SK-N-SH (cell line): ENCODE measurements at places on chromosomes 16 and 17.

- peak; percentile 50 for DNase-seq
Observed at GRCh38 chr17:49224198-49224996, 6.2 kb downstream of the PHOSPHO1 start.

DNA sequence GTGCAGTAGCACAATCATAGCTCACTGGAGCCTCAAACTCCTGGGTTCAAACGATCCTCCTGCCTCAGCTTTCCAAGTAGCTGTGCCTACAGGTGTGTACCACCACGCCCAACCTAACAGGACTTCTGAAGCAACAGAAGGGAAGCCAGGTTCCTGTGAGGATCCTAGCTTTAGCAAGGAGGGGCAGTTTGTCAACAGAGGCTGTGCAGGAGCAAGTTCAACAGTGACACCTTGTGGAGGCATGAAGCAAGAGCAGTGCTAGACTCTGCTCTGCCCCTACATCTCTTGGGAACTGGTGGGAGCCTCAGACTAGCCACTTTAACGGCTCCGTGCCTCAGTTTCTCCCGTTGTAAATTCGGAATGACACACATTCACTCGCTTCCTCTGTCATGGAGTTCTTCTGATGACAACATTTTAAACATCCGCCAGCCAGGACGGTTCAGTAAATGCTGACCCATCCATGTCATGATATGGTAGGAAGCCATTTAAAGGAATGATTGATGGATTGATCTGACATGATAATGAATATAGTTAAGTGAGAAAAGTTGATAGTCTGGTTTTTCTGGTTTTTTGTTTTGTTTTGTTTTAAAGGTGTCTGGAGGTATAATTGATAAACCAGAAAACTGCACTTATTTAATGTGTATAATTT, 218.7 kb downstream of the MRTFB start:
- DNase-seq, result peak; percentile 54

DNA sequence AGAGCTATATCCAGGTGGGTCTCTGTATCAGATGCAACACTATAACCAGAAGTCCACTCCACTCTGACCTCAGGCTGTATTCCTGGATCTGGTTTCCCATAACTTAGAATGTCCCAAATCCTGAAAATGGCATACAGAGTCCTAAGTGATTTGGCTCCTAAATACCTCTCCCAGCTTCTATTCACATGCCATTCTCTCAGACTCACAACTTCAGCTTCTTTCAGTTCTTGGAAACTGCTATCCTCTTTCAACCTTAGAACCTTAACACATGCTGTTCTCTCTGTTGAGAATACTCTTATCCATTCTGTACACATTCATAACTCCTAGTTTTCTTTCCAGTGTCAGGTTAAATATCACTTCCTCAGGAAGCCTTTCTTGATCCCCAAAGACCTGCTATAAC, 132.0 kb downstream of the BRIP1 start:
- peak; percentile 10 for DNase-seq

DNA sequence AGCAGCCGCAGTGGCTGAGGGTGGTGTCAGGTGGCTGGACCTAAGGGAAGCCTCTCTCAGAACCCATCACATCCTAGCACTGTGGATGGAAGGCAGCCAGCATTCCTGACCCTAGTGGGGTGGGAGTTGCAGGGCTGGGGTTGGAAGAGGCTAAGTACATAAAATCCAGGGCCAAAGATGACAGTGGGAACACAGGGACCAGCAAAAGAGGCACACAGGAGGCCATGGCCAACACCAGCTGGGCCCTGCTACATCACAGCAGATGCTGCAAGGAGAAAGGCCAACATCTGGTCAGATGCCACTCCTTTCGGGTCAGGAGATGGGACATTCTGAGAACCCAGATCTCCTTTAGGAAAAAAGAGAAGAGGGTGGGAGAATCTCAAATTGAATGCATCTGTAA, 415.4 kb downstream of the SLC39A11 start:
- no peak for DNase-seq

DNA sequence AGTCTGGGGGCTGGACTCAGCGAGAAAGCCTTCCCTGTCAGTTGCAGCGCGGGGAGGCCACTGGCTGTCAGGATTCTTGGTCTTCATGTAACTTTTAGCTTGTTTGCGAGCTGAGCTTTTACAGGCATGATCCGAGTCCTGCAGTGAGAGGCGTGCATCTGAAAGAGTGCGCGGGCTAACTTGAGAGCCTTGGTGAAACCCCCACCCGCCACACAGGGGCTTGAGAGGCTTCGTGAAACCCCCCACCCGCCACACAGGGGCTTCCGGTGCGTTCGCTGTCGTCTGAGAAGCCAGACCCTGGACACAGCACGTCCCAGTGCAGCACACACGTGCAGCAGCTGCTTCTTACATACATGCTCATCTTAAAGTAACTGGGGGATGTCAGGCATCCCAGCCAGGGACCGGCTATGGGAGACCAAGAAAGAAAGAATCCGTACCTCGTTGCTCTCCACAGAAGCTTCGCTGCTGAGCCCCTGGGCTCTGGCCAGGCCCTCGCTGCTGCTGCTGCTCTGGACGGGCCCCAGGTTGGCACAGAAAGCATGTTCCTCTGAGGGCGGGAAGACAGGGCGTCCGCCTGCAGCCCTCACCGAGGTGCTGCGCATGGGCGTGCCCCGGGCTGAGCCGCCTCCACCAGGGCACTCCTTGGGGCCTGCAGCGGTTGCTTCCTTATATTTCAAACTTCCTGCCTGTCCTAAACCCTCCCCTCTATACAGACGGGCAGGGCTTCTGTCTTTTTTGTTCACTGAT, 7.8 kb downstream of the NUDT16L1 start:
- DNase-seq, result no peak

GRCh38 chr17:74525781-74526288, 5.4 kb downstream of the CD300LB start:
- DNase-seq, result no peak

GRCh38 chr17:75034236-75034908, 12.4 kb downstream of the ATP5PD start:
- peak; percentile 81 for DNase-seq

- peak; percentile 36 for DNase-seq
Observed at GRCh38 chr17:76277300-76278267, 12.4 kb downstream of the UBALD2 start.

- DNase-seq, result no peak
Observed at GRCh38 chr16:73871088-73871733, 425.4 kb upstream of the PSMD7 start.

- peak; percentile 99 for DNase-seq
Observed at GRCh38 chr17:50604513-50604912, 30.2 kb upstream of the ABCC3 start.

DNA sequence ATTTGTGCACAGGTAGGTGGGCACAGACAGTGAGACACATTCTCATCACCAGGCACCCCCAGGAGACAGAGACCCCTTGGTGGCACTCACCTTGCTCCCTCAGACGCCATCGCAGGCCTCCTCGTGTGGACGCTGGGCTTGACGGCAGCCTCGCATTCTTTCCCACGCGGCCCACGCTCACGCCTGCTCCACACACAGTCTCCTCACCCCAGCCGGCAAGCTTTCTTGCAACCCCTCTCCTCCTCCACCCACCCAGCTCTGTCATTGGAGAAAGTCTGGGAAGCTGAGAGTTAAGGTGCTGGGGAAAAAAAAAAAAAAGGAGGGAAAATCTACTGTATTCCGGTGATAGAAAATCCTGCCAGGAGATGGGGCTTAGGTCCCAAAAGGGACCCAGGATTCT, 14.8 kb downstream of the SGCA start:
- no peak for DNase-seq

GRCh38 chr16:12868169-12868568, 33.2 kb upstream of the SHISA9 start:
- no peak for DNase-seq

DNA sequence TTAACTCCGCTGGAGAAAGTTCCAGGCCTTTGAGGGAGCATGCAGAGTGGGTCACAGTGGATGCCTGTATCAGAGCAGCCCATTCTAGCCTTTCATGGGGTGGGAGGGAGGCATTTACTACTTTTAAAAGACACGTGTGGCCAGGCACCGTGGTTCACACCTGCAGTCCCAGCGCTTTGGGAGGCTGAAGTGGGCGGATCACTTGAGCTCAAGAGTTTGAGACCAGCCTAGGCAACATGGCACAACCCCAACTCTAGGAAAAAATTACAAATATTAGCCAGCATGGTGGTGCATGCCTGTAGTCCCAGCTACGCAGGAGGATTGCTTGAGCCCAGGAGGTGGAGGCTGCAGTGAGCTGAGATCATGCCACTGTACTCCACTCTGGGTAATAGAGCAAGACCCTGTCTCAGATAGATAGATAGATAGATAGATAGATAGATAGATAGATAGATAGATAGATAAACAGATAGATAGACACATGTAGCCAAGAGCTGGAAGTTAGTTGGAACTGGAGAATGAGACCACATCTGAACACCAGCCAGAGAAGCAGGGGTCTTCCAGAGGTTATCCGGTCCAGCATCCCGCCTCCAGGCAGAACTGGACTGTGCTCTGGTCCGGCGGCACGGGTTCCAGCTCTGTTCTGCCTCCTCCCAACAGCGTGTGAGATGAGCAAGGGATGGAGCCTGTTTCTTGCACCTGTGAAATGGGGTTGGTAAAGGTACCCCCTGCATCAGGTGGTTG, 3.6 kb downstream of the ADCY7 start:
- peak; percentile 39 for DNase-seq

GRCh38 chr17:68606451-68607307, 5.5 kb upstream of the FAM20A start:
- DNase-seq, result no peak

- peak; percentile 49 for DNase-seq
Observed at GRCh38 chr17:72123530-72124437, 3.0 kb downstream of the SOX9 start.

GRCh38 chr17:18176176-18176575, 7.5 kb upstream of the ALKBH5 start:
- no peak for DNase-seq

GRCh38 chr17:38439436-38439835, 11.2 kb downstream of the ARHGAP23 start:
- DNase-seq, result no peak

DNA sequence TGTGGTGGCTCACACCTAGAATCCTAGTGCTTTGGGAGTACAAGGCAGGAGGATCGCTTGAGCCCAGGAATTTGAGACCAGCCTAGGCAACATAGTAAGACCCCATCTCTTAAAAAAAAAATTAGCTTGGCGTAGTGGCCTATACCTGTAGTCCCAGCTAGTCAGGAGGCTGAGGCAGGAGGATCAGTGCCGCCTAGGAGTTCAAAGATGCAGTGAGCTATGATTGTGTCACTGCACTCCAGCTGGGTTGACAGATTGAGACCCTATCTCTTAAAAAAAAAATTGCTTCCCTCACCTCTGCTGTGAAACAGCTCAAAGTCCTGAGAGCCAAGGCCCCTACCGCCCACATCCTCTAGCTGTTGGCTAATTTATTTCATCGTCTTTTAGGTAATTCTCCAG, 10.2 kb downstream of the NDE1 start:
- no peak for DNase-seq

DNA sequence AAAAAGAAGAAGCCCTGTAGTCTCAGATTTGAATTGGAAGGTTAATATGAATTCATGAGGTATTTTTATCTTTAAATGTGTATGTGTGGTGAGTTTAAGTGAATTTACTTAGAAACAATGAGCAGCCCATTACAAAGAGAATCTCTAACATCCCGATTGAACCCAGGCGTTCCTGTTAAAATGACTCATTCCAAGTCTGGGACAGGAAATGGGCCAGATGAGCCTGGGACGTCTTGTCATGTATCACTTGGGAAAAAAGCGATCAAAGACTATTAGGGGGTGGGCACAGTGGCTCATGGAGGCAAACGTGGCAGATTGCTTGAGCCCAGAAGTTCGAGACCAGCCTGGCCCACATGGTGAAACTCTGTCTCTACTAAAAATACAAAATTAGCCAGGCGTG, 81.6 kb downstream of the SEC14L1 start:
- DNase-seq, result no peak

DNA sequence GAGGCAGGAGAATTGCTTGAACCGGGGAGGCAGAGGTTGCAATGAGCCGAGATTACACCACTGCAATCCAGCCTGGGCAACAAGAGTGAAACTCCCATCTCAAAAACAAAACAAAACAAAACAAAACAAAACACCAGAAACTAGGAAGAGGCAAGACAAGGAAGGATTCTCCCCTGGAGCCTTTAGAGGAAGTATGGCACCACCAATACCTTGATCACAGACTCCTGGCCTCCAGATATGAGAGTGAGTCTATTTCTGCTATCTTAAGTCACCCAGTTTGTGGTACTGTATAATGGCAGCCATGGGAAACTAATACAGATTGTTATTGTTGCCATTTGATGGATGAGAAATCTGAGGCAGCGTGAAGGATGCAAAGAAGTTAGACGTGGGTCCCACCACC, 14.6 kb upstream of the CPPED1 start:
- DNase-seq, result no peak

DNA sequence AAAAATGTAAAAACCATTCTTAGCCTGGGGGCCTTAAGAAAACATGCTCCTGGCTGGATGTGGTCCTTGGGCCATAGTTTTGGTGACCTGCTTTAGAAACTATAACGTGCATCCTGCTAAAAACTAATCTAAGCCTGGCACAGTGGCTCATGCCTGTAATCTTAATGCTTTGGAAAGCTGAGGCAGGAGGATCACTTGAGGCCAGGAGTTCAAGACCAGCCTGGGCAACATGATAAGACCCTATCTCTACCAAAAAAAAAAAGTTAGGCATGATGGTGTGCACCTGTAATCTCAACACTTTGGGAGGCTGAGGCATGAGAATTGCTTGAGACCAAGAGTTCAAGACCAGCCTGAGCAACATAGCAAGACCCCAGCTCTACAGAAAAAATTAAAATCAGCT, 183.8 kb upstream of the CHMP6 start:
- DNase-seq, result no peak

- peak; percentile 53 for DNase-seq
Observed at GRCh38 chr17:8991514-8992285, 26.2 kb upstream of the PIK3R5 start.

DNA sequence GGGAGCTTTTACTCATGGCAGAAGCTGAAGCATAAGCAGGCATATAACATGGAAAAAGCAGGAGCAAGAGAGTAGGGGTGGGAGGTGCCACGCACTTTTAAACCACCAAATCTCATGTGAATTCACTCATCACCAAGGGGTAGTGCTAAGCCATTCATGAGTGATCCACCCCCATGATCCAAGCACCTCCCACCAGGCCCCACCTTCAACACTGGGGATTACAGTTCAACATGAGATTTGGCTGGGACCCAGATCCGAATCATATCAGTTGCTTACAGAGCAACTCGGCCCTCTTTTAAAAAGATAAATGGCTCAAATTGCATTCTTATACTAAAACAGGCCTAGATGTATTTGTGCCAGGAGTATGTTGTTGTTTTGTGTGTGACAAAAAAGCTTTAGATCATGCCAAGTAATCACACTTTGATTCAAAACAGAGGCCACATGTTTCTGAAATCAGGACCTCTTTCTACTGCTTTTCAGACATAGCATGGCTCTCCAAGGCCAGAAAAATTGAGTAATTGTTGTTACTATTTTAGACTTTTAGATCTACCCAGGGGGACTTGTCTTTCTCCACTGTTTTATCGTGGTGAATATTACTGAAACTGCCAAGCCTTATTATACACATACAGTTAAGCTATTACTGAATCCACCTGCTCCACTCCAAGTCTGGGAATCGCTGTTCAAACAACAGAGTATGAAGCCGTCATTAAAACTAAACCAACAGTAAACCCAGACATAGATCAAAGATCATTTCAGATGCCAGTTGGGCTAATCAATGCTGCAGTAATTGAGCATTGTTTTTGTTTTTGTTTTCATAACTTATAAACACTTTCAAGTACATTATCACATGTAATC, 163.3 kb downstream of the KCNJ2 start:
- no peak for DNase-seq

- DNase-seq, result no peak
Observed at GRCh38 chr17:77916264-77916663, 42.2 kb upstream of the TNRC6C start.
